ENCODE measurements at places on chromosomes 3 and 15.

DNA sequence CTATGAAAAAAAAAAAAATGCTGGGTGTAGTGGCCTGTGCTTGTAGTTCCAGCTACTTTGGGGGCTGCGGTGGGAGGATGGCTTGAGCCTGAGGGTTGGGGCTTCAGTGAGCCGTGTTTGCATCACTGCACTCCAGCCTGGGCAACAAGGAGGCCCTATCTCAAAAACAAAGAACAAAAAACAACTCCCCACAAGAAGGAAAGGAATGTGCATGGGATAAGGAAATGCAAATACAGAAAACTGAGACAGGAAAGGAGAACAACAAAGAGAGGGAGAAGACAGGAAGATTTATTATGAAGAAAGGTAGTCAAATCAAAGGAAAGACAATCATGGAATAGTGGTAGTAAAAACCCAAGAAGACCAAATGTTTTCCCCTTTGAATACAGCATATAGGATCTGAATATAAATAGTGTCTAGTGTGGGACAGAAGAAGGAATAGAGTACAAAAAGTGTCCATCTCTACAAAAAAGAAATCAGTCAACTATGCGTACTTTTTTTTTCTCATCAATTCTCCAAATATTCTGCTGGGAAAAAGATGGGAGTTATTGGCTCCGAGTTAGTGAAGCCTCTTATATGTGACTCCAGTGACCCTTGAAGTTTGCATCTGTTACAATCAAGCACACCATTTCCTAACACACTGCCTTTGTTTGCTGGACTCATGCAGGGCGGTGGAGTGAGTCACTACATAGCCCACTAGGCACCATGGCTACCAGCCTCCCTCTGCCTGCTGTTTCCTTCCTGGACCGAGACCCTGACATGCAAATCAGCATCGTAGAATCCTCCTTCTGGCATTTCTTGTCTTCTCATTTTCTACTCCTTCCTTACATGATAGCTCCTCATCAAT, 101.2 kb upstream of the PTX3 start:
- peak; percentile 22 for DNase-seq

GRCh38 chr3:194354315-194354714, 3.2 kb upstream of the CPN2 start:
- no peak for DNase-seq

DNA sequence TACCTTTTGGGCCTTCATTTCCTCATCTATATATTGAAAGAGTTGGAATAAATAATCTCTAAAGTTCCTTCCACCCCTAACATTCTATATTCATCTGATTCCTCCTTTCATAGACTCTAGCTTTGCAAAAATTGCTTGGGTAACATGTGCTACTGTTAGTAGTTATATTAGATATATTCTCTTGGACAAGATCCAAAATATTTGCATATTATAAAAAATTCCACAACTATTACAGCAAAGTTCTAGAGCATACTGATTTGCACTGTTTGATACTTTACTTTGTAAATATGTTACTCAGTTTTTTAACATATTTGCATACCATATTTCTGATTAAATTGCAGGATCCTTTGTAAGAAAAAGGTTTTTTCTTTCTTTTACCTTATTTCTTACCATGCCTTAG, 95.9 kb upstream of the UBE2E2 start:
- DNase-seq: no peak

GRCh38 chr3:156581954-156582353, 27.0 kb upstream of the SSR3 start:
- no peak for DNase-seq

- no peak for DNase-seq
These were observed 28.0 kb downstream of the KLHDC8B start for GRCh38 chr3:49199239-49199899.

- no peak for DNase-seq
These were observed 126.5 kb downstream of the FAM43A start for GRCh38 chr3:194812176-194812575.
